ENCODE measurements at places on chromosomes 5 and 9.

DNA sequence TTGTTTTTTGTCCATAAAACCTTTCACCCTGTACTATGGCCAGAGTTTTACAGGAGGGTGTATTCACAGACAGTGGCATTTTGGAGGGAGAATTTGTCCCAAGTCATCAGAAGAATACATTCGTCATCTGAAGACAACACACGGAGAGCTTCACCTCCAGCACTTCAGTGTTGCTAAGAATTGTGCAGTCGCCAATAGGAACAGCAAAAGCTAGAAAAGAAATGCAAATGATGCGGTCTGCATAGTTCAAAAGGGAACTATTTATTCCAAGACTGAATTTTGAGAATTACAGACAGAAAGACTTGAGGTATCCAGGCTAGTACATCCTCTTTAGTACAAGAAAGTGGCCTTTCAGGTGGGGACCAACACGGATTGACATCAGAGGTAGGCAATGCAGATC is 399.2 kb upstream of the KIF2A start:
- no peak for DNase-seq

- no peak for DNase-seq
Measured at GRCh38 chr5:67404256-67405100, 207.9 kb upstream of the CD180 start.

GRCh38 chr5:142769251-142769792 is 855 bp upstream of the ARHGAP26 start:
- DNase-seq, result peak; percentile 66

- DNase-seq, result no peak
Measured at GRCh38 chr5:107948377-107948776, 277.6 kb upstream of the EFNA5 start.

- DNase-seq, result no peak
Measured at GRCh38 chr9:72627956-72628540, 106.6 kb downstream of the TMC1 start.

DNA sequence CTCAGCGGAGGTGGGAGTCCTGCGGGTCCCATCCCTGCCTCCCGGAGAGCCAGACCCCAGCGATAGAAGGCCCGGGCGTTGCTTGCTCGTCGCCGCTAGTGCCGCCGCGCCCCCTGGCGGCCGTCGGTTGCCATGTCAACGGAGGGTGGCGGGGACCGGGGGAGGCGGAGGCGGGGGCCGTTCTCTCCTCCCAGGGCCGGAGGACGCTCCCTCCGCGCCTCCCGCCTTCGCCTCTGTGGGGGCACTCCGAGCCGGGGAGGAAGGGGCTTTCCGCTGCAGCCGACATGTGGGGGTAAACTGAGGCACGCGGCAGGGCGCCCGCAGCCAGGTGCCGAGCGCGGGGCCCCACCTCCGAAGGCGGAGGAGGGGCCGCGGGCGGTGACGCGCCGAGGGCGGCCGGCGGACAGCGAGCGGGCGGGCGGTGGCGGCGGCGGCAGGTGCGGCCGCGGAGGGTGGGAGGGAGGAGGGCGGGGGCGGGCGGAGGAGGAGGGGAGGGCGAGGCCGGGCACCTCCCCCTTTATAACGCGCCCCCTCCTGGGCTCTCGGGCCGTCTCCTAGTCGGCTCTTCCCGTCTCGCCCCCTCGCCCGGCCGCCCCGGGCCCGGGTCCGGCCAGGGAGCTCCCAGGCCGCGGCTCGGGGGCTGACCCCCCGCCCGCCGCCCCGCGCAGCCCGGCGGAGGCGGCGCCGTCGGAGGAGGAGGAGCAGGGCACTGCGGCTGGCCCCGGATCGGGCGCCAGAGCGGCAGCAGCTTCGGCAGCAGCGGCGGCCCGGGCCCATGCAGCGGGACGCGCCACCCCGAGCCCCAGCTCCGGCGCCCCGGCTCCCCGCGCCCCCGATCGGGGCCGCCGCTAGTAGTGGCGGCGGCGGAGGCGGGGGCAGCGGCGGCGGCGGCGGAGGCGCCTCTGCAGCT is 556 bp upstream of the CDK9 start:
- DNase-seq, result peak; percentile 97
